Naive B cell (primary cell): ENCODE measurements at places on chromosomes 2 and 18.

DNA sequence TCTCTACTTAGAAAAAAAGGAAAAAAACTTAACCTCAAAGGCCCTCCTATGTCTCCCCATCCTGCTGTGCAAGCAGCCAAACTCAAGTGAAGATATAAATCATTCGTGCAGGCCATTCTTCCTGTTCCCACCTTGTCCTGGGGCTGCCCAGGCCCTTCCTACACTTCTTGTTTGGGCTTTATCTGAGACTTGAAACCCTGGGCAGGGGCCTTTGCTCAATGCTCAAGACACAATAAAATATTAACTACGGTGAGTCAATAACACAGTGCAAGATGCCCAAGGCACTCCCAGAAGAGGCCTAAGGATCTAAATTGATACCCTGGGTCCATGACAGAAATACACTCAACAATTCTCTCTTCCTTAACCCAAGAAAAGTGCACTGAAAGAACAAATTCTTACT lies 67.6 kb downstream of the TBC1D8 start:
- no peak for DNase-seq

DNA sequence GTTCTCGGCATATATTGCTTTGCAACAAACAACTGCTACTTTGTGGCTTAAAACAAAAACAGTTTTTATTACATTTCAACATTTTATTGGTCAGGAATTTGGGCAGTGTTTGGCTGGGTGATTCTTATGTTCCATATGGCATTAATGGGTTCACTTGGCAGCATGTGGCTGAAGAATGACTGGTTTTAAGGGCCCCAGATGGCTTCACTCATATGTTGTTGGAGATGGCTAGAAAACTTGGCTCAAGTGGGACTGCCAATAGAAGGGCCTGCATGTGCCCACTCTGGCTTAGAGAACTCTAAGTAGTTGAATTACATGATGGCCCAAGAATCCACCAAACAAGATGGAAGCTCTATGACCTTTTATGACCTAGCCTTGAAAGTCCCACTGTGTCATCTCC lies 86.1 kb downstream of the FASTKD2 start:
- DNase-seq, result no peak

DNA sequence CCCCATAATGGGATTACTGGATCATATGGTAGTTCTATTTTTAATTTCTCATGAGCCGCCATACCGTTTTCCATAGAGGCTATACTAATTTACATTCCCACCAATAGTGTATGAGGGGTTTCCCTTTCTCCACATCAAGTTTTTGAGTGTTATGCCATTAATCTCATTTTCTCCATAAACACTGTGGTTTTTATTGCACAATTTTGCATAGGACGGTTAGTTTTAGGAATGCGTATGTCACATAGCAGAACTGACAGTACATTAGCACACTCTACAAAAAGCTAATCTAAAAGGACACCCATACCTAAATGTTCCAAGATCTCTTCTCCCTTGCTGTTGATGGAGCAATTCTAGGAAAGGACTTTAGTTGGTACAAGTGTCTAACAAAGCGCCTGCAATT lies 32.5 kb downstream of the DARS1 start:
- no peak for DNase-seq

DNA sequence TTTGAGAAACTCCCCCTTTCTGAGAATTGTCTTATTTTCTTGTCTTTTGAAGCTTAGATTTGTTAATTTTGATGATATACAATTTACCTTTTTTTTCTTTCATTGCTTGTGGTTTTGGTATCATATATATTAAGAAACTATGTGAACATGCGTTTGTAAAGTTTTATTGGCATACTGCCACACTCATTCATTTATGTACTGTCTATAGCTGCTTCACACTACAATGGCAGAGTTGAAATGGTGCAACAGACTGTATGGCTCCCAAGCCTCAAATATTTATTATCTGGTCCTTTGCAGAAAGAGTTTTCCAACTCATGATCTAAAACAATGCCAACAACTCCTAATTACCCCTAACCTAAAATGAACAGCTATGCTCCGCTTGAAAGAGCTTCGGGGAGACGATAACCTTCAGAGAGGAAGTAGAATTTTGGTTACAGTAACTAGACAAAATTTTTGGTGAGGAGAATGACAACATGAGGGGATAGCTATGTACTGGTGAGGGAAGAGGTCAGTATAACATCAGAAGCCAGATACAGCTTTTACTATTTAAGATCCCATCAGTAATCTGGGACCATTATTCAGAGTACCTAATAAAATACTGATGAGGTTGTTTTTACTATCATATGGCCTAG lies 16.1 kb downstream of the PPP3R1 start:
- no peak for DNase-seq

- no peak for DNase-seq
Measured at GRCh38 chr2:28389399-28390240, 3.0 kb upstream of the FOSL2 start.

DNA sequence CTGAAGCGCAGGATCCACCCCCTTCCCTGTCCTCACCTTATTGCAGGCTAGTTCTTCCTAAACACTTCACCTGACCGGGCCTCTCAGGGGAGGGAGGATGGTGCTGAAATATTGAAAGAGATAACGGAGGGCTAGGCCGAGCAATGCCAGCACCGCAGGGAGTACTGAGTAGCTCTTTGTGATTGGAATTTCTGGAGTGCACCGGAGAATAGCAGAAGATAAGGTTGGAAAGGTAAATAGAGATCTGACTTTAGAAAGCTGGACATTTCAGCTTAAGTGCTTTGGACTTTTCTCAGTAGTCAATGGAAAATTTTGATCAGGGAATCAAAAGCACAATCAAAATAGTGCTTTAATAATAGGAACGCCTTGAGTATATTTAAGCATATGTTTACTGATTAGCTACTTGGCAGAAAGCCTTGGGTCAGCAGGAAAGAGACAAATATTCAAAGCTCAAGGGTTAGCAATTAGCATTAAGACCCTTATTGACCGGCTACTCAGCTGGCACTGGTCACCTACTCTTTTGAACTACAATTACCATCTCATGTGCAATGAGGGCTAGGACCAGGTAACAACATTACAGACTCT lies 142.9 kb upstream of the NDUFV2 start:
- DNase-seq, result no peak

GRCh38 chr18:50401888-50402287 lies 27.0 kb downstream of the SKA1 start:
- DNase-seq, result no peak

DNA sequence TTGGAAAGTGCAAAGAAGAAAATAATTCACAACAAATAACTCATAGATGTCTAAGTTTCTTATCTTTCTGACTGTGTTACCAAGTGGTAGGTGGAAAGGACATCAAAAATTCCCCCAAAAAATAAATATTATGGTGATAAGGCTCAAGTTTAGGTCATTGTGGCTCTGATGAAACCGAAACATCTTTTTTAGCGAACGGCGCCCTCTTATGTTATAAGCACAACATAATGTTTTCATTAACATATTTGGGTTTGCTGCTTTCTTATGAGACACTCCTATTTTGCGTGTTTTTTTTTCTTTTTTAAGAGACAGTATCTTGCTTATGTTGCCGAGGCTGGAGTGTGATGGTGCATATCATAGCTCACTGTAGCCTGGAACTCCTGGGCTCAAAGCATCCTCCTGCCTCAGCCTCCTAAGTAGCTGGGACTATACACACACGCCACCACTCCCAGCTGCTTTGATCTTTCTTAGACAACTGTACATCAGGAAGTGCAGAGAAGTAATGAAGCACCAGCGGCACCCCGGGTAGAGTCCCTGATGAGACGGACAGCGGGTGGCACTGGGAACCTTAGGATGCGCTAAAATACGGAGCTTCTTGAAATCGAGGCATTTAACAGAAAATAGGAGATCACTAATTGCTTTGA lies 38.5 kb upstream of the SLC35G4 start:
- no peak for DNase-seq

DNA sequence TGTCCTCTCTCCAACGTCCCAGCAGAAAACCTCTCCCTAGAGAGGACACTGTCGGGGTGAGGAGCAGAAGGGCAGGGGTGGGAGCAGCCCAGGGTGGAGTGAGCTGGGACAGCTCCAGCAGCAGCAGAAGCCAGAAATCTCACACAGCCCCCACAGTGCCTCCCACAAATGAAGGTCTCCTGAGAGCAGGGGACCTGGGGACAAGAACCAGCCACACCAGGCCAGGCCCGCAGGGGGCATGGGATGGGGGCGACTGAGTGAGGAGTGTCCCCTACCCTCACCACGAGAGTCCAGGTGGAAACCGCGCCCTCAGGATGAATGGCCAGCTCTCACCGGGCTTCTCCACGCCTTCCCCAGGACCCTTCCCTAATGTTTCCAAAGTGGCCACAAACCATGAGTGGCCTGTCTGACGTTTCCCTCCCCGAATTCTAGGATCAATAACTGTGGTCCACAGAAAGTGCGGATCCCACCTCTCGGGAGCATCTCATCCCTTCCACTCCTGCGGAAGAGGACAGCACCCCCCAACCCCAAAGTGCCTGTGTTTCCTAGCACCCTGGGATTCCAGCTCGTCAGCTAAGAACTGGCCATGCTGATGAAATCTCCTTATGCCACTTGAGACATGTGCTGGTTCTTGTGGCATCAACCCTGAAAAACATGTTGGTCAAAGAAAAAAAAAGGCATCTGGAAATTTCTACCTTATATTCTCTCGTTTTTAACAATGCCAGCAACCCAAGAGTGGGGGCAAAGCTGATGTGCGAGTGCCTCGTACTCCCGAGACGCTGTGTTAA lies 121.1 kb downstream of the HDAC4 start:
- no peak for DNase-seq

GRCh38 chr2:135162786-135163185 lies 110.7 kb downstream of the RAB3GAP1 start:
- no peak for DNase-seq

DNA sequence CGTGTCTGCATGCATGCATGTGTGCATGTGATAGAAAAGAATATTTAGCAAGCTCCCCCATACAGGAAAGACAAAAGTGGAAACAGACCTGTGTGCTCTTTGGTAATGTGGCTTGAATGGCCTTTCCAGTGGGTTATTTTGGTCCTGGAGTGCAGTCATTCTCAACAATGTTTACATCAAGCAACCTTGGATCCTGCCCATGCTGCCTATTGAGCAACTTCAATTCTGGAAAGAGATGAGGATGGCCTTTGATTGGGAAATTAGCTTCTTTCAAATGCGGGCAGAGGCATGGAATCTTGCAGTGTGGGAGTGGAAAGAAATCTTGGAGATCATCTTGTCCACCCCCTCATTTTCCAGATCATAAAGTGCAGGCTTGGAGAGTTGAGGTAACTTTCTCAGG lies 87.2 kb upstream of the SMAD2 start:
- DNase-seq, result no peak

DNA sequence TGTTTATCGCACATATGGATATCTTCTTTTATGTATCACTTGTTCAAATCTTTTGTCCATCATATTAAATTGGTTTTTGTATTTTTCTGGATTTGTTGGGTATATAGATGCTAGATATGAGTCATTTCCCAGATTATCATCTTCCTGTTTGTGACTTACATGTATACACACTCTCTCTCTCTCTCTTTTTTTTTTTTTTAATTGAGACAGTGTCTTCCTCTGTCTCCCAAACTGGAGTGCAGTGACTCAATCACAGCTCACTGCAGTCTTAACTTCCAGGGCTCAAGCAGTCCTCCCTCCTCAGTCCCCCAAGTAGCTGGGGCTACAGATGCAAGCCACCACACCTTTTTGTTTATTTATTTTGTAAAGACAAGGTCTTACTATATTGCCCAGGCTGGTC lies 43.8 kb downstream of the XIRP2 start:
- DNase-seq, result no peak
